Endothelial cell (in vitro differentiated cells): ENCODE measurements at places on chromosomes 13 and 19.

DNA sequence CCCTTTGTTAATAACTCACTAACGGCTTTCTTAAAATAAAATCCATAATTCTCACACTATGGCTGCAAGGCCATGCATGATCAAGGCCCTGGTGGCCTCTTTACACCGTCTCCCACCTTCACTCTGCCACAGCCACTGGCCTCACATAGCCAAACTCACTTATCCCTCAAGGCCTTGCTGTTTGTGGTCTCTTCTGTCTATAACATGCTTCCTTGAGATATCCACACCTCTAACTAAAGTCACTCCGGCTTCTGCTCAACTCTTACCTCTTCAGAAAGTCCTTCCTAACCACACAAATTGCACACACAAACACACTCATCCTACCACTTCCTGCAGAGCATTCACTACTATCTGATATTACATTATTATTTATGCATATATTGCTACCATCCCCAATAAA lies 262.5 kb downstream of the DIAPH3 start:
- DNase-seq: no peak

DNA sequence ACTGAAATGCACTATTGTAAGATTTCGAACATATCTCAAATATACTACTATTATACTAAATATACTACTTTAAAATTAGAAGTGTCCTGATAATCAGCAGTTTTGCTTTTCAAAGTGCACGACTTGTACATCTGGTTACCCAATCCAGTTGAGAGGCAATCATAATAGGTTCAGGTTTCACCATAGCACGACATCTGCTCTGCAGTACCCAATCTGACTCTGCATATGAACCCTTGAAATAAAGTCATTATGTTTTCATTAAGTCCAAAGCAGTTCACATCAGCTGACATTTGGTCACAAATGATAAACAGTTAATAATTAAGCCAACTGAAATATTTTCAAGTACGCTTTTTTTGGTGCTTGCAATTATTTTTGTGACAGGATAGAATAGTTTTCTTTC lies 90.6 kb downstream of the PCDH9 start:
- DNase-seq: no peak

DNA sequence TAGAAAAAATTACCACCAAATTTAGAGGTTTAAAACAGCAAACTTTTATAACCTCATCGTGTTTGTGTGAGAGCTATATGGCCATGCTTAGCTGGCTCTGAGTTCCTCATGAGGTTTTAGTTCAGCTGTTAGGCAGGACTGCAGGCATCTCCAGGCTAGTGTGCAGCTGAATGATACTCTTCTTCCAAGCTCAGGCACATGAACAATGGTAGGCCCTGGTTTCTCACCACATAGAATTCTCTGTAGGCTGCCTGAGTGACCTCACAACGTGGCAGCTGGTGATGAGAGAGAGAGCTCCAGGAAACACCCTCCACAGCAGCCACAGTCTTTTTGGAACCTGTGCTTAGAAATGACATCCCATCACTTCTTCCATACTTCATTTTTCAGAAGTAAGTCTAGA lies 540.6 kb upstream of the MIR17HG start:
- DNase-seq: no peak

GRCh38 chr13:41004875-41005693 lies 14.0 kb downstream of the ELF1 start:
- no peak for DNase-seq

DNA sequence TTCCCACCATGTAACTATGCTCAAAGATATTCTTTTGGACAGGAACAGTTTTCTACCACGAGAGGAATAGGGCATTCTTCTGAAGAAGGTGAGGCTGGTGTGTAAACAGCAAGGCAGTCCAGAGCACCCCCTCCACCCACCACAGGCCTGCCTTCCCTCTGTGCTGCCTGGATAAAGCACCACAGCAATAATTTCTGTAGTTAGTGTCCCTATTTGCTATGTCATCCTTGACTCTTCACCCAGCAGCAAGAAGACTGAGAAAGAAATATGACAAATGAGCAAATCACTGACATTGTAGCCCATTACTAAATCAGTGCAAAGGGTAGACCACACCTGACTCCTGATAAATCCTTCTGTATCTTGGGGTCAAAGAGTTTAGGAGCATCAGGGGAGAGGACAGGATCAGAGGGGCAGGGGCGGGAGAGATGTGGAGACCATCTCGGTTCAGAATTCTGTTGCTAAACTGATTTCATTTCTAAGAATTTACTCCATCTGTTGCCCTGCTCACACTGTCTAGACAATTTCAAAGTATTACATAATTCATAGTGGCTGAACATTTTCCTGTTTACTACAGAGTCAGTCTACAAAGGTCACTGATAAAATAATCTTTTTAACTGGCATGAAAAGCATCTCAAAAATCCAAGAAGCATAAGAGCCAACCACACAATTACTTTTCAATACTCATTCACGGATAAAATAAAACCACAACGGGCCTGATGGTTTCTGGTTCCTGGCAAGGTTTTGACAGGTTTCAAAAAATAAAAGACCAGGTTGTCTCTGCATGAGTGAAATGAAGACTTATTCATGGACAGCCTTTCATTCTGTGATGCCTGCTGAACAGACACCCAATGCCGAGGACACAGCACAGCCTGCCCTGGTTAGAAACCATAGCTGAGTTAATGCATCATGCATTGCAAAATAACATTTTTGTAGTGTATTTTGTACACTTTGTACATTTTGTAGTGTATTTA lies 88.4 kb upstream of the IRS2 start:
- DNase-seq: no peak

GRCh38 chr13:72168126-72168855 lies 301.3 kb upstream of the DACH1 start:
- no peak for DNase-seq
